CD4-positive, alpha-beta T cell treated with Interleukin-15 for 1 hour (primary cell): ENCODE measurements at places on chromosomes 5 and 9.

GRCh38 chr9:127530206-127530941 lies 79.1 kb downstream of the LRSAM1 start:
- DNase-seq = no peak

GRCh38 chr5:179454356-179454755 lies 96.0 kb upstream of the RUFY1 start:
- no peak for DNase-seq

DNA sequence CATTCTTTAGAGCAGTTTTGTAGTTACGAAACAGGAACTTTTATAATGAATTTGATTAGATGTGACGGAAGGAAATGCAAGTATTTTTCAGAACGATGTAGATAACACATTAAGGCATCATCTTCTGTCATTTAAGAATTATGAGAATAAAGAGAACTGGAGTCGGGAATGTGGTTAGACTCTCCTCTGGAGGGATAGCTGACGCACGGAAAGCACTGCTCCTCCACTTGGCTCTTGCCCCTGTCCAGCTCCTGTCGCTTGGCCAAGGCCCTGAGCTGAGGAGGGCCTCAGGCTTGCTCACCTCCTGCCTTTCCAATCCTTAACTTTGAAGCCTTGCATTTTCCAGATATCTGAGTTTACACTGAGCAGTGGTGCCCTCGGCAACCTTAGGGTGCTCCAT lies 60.5 kb downstream of the MAP1B start:
- DNase-seq = no peak

DNA sequence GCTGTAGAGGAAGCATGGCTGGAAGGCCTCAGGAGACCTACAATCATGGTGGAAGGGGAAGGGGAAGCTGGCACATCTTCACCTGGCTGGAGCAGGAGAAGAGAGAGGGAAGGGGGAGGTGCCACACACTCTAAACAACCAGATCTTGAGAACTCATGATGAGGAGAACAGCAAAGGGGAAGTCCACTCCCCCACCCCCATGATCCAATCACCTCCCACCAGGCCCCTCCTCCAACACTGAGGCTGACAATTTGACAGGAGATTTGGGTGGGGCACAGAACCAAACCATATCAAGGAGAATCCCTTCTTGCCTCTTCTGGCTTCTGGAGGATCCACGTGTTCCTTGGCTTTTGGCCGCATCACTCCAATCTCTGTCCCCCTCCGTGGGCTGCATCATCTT lies 13.1 kb upstream of the CMBL start:
- DNase-seq = no peak

GRCh38 chr5:76333571-76333970 lies 69.5 kb upstream of the IQGAP2 start:
- DNase-seq = no peak
